NCI-H748 treated with DMSO at 0.1 percent for 48 hours (cell line): ENCODE measurements at places on chromosomes 5 and 9.

DNA sequence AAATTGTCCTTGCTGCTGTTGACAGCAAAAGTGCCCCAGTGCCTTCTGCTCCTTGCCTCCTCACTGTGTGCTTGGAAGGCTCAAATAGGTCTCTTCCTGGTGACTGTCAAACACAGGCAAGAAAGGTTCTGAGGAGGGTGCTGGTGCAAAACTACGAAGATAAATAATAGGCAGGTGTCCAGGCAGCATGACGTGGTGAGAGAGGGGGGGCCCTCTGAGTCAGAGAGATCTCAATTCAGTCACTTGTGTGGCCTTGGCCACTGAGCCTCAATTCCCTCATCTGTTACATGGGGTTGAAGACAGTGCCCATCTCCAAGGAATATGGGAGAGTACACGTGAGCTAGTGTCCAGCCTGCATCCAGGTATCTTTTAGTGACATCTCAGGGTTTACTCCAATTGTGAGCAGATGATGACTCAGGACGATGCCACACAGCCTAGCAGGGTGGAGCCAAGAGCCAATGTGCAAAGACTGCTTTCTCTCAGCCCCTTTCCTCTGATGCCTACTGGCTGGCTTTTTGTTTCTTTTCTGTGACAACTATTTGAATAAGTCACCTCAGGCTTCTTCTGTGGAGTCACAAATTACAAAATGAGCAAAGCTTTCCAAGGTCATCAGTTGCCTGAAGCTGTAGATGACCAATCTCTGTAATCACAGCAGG is 29.7 kb upstream of the SMIM32 start:
- DNase-seq = no peak

DNA sequence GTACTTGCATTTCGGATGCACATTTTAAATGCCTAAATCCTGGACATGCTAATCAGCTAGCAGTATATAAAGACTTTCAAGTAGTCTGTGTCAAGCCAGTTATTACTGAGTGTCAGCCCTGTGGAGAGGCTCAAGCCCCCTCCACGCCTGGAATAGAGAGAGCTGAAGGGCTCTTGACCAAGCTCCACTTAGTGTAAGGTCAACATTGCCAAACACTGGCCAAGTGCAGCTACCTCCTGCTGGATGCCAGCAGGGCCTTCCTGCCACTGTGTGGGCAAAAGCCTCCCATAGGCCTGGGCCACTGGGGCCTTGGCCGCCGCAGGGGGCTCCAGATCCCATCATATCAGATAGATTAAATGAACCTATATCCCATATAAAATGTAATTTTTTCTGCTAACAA is 239.4 kb upstream of the PANK3 start:
- no peak for DNase-seq

DNA sequence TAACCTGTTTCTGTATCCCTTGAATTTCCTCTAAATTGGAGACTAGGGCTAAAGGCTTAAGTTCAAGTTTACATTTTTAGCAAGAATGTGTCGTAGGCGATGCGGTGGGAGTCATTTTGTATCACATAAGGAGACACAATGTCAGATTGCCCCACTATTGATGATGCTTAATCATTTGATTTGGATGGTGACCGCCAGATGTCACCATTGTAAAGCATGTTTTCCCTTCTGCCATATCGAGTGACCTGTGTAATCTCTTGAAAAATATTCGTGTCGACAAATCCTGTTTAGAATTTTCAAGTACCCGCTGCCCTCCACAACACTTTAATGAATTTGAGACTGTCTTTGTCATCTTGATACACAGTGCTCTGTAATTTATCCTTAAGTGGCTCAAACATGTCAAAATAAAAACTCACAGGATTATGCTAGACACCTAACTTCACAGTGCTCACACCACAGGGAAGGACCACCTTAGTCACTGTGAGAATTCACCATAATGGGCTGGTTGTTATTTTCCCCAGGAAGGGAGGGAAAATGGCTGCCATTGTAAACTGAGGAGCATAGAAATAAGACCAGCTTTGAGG is 34.5 kb upstream of the SLC46A2 start:
- DNase-seq = peak; percentile 38

GRCh38 chr5:58071566-58071965 is 388.3 kb downstream of the PLK2 start:
- peak; percentile 76 for DNase-seq

DNA sequence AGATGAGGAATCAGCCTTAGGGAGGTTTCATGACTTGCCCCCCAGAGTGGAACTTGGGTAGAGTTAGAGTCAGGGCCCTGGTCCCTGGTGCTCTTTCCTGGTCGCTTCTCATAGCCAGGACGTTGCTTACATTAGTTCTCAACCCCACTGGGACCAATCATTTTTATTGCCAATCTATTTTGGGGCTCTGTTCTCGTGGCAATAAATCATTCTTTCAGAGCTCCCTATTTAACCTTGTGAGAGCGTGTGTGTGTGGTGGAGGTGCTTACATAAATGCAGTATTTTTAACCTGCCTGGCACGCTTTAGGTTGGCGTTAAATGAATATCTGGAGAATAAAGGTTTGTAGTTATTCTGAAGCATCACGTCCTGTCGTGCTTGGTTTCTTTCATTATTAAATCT is 4.1 kb downstream of the TRIO start:
- DNase-seq = no peak

GRCh38 chr5:98365126-98365525 is 408.3 kb upstream of the RGMB start:
- no peak for DNase-seq

DNA sequence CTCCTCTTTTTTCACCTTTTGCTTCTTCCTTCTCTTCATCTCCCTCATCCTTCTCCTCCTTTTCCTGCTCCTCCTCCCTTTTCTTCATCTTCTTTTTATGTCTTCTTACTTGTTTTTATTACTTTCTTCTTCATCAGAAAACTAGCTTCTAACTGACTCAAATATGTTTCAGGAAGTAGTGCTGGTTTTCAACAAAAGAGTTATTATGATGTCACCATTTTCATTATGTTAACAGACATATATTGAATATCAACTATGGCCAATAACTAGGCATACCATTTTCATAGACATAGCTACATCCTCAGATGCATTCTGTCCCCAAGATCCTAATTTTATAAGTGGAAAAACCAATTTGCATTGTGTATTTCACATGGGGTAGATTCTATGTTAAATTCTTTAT is 252.9 kb upstream of the PAPPA start:
- DNase-seq = no peak

DNA sequence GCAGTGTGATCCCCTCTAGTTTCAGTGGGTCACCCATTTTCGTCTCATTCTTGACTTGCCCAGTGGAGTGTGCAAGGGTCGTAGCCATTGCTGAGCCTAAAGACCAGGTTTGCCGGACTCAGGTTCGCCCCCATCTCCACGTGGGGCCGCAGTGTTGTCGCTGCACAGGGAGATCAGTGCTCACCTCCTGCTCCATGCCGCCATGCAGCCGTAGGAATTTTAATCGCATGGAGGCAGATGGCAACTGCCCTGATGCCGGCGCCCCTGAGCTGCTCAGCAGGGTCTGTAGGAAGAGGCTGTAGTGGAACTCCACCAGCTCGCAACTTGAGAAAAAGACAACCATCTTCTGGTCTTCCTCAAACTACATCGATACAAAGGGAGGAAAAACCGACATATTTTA is 24.1 kb downstream of the DDX31 start:
- no peak for DNase-seq

GRCh38 chr5:174418809-174419539 is 305.4 kb upstream of the MSX2 start:
- no peak for DNase-seq
